ENCODE measurements at places on chromosomes 13 and 19. TPM values are rescaled to one million over a fixed set of nuclear protein-coding genes. Genes with fewer than 3 reads are reported as not detected.

NTN5 gene
- 2.9 TPM for total RNA-seq

AXL gene
- total RNA-seq, result 271 TPM

CALR3 gene
- not detected for total RNA-seq

- H3K4me1 ChIP-seq, result no peaks in the 10 kb centered on the region
- peaks cover 18% of the 10 kb centered on the region for H3K36me3 ChIP-seq
- H3K4me3 ChIP-seq, result no peak overlapping the region
- DNase-seq, result no peak
Observed at GRCh38 chr13:110685305-110686020, 20.5 kb downstream of the CARS2 start.

DNA sequence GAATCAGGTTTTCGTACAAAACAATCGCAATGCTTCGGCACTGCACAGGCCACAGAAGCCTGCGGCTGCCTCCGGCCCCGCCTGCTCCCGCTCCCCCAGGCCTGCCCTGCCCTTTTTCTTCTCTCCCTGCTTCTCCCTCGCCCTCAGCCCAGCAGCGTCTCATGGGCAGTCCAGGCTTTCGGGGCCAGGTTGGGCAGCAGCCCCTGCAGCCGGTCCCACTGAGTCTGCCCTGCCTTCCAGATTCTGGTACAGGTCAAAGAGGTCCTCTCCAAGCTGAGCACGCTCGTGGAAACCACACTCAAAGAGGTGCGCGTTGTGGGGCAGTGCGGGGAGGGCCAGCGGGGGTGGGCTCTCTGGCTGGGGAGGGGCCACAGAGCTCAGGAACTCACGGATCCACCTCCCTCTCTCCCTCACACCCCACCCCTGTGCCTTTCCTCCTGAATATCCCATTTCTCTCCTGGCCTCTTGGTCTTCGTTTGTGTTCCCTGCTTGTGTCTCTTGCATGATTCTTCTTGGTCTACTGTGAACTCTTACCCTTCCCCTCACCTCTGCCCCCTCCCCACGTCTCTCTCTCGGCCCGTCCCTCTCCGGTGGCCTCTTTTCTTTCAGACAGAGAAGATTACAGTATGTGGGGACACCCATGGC lies 30.1 kb downstream of the CCDC8 start:
- no peak overlapping the region for H3K4me3 ChIP-seq
- no peaks in the 10 kb centered on the region for H3K4me1 ChIP-seq
- H3K36me3 ChIP-seq, result 0 out of 2 replicates have a peak, but pooled peaks cover 25% of the 10 kb centered on the region
- DNase-seq, result no peak
- H3K27me3 ChIP-seq, result no peaks in the 10 kb centered on the region
- no peak overlapping the region for H3K27ac ChIP-seq

All from PC-9 (cell line).